GM13977 (cell line): ENCODE measurements at places on chromosomes 1 and 21.

GRCh38 chr1:2967881-2968280, 53.4 kb upstream of the ACTRT2 start:
- no peak for DNase-seq

DNA sequence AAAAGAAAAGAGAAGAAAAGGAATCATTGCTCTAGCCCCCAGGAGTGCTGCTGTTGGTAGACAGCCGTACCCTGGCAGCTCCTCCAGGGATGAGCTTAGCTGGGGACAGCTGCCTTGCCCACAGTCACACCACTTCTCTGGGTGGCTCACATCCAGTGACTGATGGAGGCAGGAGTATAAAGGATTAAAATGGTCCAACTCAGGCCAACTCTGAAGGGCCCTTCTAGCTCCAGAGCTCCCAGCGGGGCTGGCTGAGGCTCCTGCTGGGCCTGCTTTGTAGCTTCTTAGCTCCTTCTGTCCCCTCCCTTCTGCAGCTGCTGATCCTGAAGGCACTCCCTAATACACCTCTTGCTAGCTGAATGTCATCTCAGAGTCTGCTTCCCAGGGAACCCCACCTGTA, 4.4 kb downstream of the CITED4 start:
- no peak for DNase-seq

DNA sequence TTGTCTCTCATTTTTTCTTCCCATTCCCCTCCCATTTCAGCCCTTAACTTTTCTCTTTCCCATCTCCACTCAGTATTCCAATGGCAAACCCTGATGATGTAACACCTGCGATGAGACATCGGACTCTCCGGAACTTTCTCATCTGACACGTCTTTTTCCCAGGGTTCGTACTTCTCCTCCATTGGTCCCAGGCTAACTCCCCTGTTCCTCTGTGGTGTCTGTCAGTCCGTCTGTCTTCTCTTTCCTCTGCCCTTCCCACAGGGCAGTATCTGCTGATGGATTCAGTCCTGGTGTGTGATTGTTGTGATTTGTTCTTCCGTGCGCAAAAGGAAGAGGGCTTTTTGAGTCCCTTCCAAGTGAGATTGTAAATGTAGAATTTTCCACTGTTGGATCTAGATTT, 27.7 kb downstream of the VANGL2 start:
- no peak for DNase-seq

GRCh38 chr1:24108334-24109165, 3.4 kb downstream of the MYOM3 start:
- no peak for DNase-seq

DNA sequence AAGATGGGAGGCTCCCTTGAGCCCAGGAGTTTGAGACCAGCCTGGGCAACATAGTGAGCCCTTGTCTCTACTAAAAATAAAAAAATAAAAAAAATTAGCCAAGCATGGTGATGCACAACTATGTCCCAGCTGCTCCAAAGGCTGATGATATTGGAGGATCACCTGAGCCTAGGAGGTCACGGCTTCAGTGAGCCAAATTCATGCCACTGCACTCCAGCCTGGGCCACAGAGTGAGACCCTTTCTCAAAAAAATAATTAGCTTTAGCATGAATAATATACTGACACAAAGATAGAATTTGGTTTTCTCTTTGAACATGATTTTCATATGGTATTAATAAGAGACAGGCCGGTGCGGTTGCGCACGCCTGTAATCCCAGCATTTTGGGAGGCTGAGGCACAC, 88.8 kb downstream of the DESI2 start:
- no peak for DNase-seq

GRCh38 chr1:236948381-236948780, 55.9 kb downstream of the MT1HL1 start:
- DNase-seq, result no peak

DNA sequence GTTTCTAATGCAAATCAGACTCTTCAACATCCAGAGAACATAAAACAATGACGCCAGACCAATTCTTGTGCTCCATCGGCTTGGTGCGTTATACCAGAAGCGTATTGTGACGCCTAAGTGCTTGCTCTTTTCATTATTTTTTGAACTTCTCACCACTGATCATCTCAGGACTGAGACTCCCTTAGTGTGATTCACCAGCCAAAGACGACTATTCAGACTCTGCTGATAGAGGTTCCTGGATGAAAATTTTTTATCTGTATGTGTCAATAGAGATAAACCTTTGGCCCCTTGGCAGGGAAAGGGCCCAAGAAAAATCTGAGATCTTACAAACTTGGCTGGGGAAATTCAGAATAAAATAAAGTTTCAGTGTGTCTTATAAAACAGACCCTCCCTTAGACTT, 856 bp upstream of the GREM2 start:
- DNase-seq, result no peak

DNA sequence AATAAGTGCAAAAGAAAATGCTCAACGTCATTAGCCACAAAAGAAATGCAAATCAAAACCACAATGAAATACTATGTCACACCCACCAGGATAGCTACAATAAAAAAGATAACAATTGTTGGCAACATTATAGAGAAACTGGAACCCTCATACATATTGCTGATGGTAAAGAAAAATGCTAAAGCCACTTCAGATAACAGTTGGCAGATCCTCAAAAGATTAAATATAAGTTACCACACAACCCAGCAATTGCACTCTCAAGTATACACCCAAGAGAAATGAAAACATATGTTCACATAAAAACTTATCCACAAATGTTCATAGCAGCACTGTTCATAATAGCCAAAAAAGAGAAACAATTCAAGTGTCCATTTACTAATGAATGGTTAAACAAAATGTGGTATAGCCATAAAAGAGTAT, 20.7 kb downstream of the TRIM33 start:
- no peak for DNase-seq

- no peak for DNase-seq
These were observed 35.4 kb upstream of the LRRC8B start for GRCh38 chr1:89489047-89489729.
